ENCODE measurements at places on chromosomes 3 and 15.

GRCh38 chr3:166291186-166291955 lies 454.1 kb upstream of the BCHE start:
- no peak for DNase-seq

GRCh38 chr3:152830245-152830644 lies 4.7 kb upstream of the P2RY1 start:
- DNase-seq: no peak

GRCh38 chr3:172707030-172707429 lies 3.8 kb downstream of the NCEH1 start:
- DNase-seq: no peak

- DNase-seq: no peak
Measured at GRCh38 chr3:122691195-122691594, 10.6 kb downstream of the PARP14 start.

- DNase-seq: no peak
Measured at GRCh38 chr3:17579289-17580031, 163.0 kb downstream of the TBC1D5 start.

DNA sequence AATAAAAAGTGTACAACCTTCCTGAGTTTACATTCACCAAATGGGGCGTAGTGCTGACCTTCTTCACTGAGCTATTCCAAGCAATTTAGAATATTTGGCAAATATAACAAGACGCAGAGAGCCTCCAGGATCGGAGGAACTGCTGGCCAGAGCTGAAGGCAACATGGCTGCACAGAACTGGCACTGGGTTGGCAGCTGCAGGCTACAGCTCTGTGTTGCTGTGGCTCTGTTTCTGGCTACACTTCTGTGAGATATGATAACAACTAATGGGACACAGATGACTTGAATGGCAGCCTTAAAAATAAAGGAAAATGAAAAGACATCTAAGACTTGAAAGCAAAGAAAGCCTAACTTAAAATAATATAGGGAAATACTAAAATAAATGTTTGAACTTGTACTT lies 10.8 kb upstream of the SLC6A20 start:
- no peak for DNase-seq

- peak; percentile 23 for DNase-seq
Measured at GRCh38 chr3:149470381-149470780, 4.1 kb upstream of the TM4SF4 start.
